B cell (primary cell): ENCODE measurements at places on chromosomes 1 and 21. TPM values are rescaled to one million over a fixed set of nuclear protein-coding genes. Genes with fewer than 3 reads are reported as not detected.

DNA sequence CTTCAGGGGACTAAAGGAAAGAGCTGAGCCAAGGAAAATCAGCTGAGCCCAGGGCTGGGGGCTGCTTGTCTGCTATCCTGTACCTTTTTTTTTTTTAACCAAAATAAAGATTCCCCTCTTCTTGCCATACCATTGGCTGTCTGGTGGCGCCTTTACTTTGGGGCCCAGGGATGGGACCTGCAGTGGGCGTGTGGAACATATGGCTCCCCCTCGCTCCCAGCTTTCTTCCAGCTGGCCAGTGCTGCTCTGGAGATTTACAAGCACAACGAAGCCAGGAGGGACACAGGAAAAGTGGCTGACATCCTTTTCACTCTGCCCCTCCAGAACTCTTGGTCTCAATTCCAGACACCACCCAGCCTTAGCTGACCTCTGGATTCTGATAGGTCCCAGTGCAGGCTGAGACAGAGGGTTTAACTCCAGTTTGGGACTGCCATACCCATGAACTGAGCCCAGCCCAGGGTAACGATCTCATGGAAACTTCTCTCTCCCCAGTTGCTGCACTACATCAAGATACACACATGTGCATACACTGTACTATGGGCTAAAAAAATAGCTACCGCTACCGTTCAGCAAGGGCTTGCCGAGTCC is 5.4 kb upstream of the SFN start:
- no peak for DNase-seq

Gene CAPN9
- not detected in 2 replicates for polyA plus RNA-seq

DNA sequence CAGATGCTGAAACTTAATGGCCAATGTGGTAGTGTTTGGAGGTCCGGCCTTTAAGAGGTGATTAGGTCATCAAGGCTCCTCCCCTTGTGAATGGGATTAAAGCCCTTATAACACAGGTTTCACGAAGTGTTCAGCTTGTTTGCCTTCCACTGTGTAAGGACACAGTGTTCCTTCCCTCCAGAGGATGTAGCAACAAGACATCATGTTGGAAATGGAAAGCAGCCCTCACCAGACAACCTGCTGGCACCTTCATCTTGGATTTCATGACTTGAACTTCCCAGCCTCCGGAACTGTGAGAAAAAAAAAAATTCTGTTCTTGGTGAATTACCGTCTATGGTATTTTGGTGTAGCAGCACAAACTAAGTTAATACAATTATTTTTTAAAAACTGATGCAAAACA is 613.8 kb downstream of the KIF26B start:
- DNase-seq = no peak

Gene KRTAP7-1
- not detected in 2 replicates for polyA plus RNA-seq

Gene FAF1
- 10.1 and 10.2 TPM in 2 replicates for polyA plus RNA-seq

DNA sequence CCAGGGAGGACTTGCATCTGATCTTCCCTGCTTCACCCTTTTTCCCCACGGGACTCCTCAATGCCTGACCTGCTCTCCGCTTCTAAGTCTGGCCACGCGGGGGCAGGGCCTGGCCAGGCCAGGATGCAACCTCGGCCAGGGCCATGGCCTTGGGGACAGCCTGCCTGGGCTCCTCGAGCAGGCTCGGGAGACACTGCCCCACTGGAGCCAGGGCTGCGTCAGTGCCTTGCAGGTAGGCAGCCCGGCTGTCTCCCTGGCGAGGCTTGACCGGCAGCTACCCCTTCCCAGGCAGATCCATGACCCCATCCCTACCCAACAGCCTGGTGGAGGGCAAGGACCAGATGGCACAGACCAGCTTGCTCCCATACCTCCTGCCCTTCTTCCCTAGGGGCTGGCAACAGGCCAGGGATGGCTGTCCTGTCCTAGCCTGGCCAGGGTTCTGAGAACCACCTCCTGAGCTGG is 2.7 kb upstream of the PRDM16 start:
- no peak for DNase-seq

DNA sequence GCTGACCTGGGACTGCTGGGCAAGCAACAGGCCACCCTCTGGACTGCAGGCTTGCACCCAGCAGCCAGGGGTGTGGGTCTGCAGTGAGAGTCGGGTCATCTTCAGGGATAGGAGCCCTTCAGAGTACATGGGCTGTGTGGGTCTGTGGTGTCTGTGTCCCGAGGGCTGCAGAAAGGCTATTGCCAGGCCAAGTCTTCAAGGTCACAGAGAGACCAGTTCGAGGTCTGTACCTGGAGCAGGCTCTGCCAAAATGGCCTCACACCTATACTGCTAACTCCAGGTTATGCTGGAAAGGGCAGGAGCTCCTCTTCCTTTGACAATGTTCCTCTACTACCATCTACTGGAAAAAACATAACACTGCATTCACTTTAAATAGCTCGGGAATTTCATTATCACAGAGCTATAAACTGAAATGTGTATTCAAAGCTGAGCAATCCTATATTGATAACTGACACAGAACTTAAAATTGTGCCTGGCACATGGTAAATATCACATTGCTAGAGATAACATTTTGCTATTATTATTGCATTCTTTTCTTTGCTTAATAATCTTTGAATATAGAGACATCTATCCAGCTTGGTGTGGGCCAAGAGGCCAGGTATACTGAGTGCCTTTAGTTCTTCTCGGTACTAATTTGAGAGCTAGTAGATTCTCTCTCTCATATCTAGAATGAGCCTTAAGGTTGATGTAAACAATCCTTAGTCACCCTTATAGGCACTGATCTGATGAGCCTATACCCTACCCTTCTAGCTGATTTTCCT is 6.9 kb upstream of the DNAH14 start:
- DNase-seq = peak; percentile 6

DNA sequence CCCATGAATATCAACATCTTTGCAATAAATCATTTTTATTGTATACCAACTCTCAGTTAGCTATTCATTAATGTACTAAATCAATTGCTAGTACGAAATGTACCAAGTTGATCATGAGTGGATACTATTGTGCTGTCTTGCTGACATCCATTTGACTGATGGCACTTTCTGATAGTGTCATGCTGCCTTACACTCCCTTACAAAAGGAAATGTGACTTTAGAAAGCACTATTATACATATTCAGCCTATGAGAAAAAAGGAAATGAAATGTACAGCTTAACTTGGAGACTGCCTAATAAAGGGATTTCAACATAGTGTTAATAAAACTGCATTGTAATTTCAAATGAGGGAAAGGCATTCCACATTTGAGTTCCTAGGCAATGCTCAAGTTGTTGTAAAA is 52.2 kb downstream of the PLA2G4A start:
- no peak for DNase-seq

GRCh38 chr1:201009962-201010645 is 13.4 kb downstream of the KIF21B start:
- no peak for DNase-seq

DNA sequence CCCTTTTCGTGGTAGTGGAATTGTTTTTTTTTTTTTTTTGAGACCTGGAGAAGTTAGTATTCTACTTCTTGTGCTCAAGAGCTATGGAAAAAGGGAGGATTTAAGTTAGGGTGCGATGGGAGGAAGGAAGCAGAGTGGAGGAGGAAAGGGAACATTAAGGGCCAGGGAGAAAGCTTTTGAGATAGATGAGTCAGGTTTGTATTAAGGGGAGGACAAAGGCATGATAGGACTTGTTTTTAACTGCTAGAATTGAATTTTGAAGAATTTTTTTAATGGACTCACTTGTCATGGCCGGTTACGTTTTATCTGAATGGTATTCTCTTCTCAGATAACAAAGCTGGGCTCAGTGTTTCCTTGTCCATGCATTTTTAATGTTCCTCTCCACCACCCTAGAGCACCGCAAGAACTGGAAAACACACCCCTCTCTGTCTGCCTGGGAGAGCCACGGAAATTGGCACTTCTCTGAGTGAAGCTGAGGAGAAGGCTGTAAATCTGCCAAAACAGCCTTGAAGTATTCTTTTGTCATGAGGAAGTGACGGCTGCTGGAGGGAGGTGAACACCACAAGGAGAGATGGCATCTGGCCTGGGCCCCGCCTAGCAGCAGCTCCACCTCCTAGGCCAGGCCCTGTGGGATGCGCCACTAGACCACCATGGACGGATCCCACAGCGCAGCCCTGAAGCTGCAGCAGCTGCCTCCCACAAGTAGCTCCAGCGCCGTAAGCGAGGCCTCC is 3.5 kb downstream of the NIPAL3 start:
- DNase-seq = no peak

DNA sequence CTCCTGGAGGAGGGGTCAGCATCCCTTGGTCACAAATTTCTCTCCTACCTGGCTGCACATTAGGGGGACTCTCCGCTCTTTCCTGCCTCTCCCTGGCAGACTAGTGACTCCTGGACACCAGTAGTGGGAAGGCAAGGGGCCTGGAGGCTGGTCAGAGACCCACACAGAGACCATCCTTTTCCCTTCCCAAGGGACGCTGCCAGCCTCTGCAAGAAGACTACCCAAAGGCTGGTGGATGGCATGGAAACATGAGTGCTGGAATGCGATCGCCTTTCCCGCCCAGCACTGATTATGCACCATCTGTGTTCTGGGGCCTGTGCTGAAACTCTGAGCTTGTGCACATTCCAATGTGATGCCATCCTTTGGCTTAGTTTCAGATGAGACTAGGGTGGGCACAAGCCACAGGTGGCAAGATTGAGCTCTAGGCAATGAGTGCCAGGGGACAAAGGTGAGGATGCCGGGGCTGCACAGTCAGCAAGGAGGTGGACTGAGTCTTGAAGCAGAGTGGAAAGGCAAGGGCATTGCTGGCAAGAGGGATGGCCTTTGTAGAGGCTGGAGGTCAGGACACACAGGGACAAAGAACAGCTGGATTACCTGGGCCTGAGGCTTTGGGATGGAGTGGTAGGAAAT is 12.6 kb upstream of the EPS8L3 start:
- no peak for DNase-seq

- DNase-seq = peak; percentile 66
These were observed 54.3 kb upstream of the TRAPPC10 start for GRCh38 chr21:43957611-43958362.

DNA sequence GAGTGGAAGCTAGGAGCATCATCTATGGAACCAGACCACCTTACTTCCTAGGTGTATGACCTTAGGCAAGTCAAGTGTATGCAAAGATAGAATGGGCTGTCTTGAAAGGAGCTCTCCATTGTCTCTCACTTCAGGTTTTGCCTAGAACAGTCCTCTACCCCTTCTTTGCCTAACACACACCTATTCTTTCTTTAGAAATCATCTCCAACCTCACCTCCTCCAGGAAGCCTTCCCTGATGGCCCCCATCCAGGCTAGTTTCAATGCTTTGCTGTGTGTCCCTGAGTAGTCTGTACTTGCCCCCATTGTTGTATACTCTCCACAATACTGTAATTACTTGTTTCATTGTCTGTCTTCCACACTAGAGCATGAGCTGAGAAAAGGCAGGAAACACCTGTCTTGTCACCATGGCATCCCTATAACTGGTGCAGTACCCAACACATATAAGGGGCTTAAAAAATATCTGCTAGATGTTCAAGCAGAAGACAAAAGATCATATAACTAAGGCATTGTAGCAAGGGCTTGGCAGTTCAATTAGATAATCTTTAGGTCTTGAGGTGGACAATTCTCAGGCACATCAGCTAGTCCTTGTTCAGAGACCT is 83.0 kb downstream of the RRAGC start:
- DNase-seq = no peak

DNA sequence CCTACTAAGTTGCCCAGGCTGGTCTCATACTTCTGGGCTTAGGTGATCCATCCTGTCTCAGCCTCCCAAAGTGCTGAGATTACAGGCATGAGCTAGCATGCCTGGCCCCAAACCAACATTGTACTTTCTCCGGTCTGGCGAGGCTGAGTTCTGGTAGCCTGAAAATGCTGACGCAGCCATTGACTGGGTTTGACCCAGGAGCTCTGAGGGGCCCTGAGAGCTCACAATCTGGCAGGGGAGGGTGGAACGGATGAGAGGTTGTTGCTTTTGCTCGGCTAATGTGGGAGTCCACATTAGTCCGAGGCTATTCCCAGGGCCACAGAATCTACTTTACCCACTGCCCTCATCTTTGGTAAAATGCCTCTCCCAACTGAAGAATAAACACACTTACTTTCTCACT is 35.1 kb upstream of the PARP1 start:
- no peak for DNase-seq

Gene MYOG
- polyA plus RNA-seq = not detected in 2 replicates

DNA sequence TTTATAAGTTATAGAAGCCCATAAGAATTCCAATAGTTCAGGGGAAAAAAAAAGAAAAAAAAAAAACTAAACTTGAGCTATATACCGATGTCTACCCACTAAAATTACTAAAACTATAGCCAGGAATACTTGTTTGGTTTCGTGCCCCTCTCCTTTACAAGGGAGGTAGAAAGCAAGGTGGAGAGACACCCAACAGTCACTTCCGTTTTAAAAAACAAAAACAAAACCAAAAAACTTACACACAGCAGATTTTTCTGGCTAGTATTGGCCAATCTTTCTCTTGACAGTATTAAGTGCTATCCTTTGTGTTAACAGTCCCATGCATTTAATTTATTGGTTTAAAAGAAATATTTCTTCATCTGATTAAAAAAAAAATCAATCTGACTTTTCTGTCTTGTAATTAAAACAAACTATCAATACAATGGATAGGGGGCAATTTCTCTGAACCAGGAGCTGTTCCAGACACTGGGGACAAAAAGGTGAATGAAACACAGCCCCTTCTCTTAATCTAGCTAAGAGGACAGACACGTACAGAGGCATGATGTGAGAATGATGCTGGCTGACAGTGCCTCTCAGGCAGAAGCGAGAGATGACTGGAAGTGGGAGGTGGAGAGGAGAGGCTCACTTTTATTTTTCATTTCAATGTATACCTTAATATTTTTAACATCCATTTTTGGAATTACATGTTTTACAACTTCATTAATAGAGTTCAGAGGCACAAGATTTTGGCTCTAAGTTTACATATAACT is 214.8 kb downstream of the RERE start:
- no peak for DNase-seq

GRCh38 chr1:2441746-2442145 is 29.4 kb upstream of the PEX10 start:
- DNase-seq = no peak

Gene TENT5C
- polyA plus RNA-seq = 62.2 and 65.4 TPM in 2 replicates

DNA sequence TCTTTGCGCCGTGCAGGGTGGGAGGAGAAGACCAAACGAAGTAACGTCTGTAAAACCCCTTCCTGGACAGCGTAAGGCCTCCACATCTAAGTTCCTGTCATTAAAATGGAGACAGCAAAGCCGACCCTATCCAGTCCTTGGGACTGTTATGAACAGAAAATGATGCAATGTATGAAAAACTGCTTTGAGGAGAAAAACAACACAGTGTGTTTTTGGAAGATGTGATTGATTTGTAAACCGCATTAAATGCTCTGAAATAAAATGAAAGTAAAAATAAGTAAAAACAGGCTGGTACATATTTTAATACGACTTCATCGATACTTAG is 827 bp upstream of the URB1 start:
- DNase-seq = no peak

DNA sequence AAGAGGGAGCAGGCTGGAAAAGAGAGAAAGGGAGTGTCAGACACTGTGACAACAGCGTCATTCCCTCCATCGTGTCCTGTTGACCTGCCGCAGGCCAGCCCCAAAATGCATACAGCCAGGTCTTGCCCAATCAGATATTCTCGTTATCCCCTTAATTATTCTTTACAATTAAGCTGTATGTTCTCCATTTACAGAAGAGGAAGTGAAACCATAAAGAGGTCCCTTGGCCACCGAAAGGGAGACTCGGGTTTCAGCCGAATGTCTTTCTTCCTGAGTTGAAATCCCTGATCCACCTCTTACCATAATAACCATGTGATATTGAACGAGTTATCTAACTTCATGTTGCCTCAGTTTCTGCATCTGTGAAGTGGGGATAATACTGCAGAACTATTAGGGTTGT is 70.5 kb downstream of the IGSF21 start:
- peak; percentile 16 for DNase-seq

GRCh38 chr1:15739745-15740144 is 2.6 kb upstream of the TMEM82 start:
- no peak for DNase-seq

Gene REN
- polyA plus RNA-seq = not detected in 2 replicates

Gene COL24A1
- polyA plus RNA-seq = 0.04 TPM in 1 of 2 replicates, not detected in the other

GRCh38 chr1:7859406-7859805 is 6.5 kb upstream of the UTS2 start:
- no peak for DNase-seq
